Muscle of back (tissue), 13 donors: ENCODE measurements at places on chromosomes 2 and 18. TPM values are rescaled to one million over a fixed set of nuclear protein-coding genes. Genes with fewer than 3 reads are reported as not detected.

GRCh38 chr2:222034058-222034457 lies 264.7 kb downstream of the PAX3 start:
- DNase-seq = no peak

- no peak for DNase-seq
Observed at GRCh38 chr18:78240627-78241252, 738.9 kb upstream of the SALL3 start.

- no peak for DNase-seq
Observed at GRCh38 chr2:36697424-36698066, 1.0 kb downstream of the VIT start.

DNA sequence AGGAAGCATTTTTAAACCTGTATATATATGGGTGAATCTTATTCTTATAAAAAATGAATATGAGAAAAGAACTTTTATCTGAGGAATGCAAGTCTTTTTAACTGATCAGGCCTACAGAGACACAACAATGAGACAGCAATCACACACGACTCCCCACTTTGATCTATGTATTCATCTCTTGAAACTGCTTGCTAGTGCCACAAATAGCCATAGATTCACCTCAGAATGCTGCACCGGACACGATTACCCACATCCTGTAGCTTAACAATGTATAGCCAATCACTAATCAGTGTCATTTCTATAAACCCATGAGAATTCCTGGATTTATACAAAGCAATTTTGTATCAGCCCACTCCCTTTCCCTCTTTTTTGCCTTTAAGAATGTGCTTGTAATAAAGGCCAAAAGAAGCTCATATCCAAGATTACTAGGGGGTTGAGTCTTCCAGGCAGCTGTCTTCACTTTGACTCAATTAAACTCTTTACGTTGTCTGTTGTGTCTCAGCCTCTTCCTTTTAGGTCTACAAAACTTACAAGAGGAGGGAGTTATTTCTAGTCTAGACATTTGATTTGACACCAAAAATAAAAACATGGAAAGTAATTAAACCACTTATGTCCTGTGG lies 94.9 kb downstream of the MBD2 start:
- no peak for DNase-seq

DNA sequence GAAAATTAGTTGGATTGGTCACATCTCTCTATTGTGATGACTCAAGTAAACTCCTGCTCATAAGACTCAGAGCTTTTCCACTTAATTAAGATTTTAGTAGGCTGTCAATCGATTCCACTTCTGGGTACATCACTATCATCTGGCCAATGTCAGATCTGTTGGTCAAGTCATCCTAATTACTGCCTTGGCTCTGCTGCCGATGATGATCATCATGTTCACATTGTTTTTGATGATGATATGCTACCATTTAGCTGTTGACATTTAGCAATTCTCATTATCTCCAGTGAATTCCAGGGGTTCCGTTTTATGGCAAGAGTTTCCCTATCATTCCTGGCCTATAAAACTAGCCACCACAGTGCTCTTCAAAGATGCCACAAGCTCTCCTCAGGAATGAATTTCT lies 253.4 kb downstream of the IKZF2 start:
- no peak for DNase-seq

DNA sequence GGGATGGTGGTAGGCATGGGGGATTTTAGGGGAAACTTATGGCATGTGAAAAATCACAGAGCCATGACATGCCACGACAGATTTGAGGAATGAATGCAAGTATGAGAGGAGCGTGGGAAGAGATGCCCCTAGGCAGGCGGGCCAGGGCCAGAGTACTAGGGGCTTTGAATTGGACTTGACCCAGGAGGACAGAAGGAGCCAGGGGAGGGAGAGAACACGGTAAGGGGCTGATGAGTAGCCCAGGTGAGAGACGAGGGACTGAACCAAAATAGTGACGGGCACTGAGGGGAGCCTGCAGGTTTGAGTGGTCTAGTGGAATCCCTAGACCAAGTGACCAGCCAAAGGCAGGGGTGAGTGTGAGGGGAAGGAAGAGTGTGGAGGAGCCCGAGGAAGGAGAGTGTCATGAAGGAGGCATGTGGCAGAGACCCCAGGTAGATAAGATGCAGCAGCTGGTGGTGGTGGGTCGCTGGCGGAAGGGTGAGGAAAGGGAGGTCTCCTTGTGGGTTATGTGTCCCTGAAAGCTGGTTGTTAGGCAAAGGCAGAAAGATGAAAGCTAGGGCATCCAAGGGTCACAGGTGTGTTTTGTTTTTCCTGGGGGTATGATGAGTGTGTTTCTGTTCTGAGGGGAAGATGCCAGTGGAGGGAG lies 48.7 kb downstream of the ZBTB7C start:
- no peak for DNase-seq

DNA sequence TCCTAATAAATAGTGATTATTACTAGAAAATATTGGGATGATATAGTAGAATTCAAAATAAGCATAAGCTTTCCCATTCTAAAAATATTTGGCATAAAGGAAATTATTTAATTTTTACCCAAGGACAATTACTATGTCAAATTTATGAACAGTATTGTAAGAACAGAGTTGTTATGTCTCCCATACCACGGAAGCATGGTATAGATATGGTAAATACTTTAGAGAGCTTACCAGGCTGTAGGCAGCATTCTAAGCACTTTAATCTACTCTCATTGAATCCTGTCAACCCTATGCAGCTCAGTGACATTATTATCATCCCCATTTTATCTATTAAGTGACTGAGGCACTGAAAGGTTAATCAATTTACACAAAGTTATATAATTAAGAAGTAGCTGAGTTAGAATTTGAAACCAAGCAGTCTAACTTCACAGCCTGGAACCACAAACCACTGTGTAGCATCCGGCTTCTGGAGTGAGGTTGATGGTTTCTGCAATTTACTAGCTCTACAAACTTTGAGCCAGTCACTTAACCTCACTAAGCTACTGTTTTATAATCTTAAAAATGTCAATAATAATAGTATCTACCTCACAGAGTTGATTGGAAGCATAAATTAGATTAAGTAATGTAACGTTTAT lies 323.7 kb downstream of the ARHGAP15 start:
- DNase-seq = no peak

- DNase-seq = no peak
Observed at GRCh38 chr18:76502551-76502950, 7.5 kb upstream of the ZNF516 start.

- DNase-seq = no peak
Observed at GRCh38 chr2:40556739-40557138, 104.8 kb upstream of the SLC8A1 start.

DNA sequence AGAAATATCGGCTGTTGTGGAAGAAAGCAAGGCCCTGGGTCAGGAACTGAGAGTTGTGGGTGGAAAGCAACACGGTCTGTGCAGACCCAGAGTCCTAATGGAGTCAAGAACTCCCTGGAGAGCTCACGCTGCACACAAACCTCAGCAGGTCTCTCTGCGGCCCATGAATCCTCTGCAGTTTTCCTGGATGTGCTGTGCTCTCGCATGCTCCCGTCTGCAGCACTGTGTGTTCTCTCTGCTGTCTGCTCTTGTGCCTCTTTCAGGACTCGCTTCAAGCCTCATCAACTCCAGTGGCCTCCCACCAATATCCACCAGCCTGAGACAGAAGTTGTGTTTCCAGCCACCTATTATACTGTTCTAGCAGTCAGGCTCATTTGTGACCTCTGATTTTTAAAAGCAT lies 24.3 kb downstream of the RNU4ATAC start:
- DNase-seq = no peak

DNA sequence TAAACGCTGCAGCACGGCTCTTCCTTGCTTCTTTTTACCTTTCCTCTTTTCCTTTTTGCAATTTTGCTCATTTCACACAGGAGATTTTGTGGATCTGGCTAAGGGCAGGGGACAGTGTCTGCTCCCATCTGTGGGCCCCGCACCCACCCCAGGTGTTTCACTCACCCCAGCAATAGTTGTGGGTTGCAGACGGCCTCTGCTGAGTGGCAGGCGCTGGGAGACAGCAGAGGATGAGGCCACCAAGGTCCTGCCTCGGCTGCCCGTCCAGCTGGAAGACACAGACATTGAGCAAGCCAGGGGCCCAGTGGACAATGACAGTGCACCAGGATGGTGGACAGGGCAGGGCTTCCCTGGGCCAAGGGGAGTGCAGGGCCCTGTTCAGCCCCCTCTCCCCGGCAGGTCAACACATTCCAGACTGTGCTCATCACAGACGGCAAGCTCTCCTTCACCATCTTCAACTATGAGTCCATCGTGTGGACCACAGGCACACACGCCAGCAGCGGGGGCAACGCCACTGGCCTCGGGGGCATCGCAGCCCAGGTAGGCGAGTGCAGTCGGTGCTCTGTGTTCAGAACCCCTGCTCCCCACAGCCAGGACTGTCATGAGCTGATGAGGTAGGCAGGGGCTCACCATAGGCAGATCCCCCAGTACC lies 35.0 kb downstream of the SNED1 start:
- DNase-seq = no peak

DNA sequence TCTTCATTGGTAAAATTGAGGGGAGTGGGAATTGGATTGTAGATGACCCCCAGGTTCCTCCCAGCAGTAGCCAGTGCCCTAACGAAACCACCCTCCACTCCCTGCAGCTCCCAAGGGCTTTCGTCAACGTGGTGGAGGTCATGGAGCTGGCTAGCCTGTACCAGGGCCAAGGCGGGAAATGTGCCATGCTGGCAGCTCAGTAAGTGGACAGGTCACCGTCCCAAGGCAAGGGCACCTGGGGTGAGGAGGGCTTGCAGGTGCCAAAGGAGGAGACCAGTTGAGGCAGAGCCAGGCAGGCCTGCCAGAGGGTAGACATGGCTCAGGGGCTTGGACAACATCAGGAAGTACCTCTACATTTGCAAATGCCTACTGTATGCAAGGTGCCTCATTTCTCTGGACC lies 122.6 kb upstream of the PPP1CB start:
- DNase-seq = no peak

DNA sequence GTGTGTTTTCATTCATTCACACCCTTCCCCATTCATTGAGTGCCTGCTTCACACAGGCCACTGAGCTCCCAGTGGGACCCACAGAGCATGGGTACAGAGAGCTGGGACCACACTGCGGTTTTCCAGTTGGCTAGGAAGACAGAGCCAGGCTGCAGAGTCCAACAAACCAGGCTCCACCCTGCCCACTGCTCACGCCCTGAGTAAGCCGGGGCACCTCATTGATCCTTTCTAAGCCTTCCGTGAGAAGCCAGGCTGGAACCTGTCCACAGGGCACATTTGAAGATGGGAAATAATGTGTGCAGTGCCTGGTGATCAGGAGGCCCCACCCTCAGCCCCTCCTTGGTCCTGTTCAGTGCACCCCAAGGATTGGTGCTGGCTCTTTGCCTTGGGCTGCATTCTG lies 13.5 kb downstream of the KCNIP3 start:
- no peak for DNase-seq

- DNase-seq = no peak
Observed at GRCh38 chr2:16664809-16665747, 556 bp downstream of the CYRIA start.

DNA sequence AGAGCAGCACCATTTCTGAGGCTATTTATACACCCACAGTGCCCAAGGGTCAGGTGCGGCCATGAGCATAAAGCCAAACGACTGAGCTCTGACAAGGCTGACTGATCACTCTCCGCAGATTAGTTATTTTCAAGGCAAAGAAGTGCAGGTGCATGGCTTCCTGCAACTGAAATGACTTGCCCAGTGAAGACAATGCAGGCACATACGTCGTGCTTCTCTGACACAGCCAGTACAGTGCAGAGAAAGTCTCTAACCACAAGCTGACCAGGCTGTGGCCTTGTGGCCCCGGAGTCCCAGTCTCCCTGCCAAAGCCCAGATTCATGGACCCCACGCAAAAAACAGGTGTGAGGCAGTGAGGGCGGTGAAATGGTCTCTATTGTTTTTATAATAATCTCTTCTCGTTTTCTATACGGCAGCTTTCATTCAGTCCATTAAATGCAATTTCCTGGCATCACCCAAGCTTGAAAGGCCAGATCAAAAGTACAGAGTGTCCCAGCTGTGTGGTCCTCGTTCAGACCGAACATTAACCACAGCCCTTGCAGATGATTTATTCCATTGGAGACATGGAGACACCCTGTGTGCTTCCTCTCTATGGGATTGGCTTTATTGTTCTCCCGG lies 447.0 kb upstream of the ID2 start:
- no peak for DNase-seq

DNA sequence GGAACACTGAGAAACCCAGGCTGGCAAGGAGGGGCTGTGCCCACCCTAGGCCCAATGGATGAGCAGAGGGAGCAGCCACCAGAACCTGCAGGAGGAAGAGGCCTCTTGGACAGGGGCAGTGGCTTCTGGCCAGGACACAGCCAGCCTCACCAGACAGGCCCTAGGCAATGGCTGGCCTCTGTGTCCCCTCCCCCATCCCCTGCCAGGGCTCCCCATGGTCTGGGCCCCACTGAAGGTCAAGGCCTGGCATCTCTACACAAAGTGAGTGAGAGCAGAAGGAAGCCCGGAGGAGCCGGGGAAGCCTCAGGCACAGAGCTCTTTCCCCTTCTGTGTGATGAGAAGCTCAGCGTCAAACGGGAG lies 6.3 kb downstream of the PRLH start:
- DNase-seq = no peak

- no peak for DNase-seq
Observed at GRCh38 chr2:241850544-241851324, 8.0 kb downstream of the PDCD1 start.

- DNase-seq = peak; percentile 43
Observed at GRCh38 chr2:33607905-33608304, 8.8 kb upstream of the FAM98A start.

DNA sequence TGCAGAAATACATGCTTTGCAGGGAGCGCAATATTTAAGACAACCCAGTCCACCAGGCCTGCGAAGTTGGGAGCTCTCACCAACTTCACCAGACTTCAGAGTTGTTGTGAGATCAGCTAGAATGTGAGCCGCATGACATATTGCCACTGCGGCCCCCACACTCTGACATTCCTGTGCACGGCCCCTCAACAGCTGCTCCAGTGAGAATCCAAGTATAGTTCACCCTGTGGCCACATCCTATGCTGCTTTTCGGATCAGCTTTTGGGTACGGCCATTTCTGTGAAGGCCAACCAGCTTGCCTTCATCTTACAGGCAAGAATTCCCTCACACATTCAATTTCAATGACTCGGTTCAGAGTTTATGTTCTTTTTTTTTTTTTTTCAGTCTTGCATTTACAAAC lies 177.8 kb downstream of the SOX11 start:
- DNase-seq = peak; percentile 42

- DNase-seq = no peak
Observed at GRCh38 chr2:8380026-8380425, 301.8 kb upstream of the ID2 start.

DNA sequence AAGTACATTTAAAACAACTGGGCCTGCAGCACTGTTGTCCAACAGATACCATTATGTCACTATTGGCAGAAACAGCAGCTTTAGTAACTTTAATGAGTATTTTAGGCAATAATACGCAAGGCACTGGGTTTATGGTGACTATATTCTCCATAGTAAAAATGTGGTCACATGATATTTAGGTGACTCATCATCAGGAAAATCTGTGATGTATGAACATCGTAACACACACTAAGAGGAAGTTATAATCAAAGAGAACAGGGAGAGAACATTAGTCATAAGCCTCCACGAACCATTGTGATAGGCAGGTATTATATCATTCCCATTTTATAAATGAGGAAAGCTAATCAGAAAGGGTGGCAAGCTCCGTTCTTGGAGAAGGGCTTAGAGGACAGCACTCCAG lies 36.9 kb downstream of the RAPH1 start:
- peak; percentile 42 for DNase-seq

The RBM45 gene
- 9.4 TPM for polyA plus RNA-seq

The ACOXL gene
- polyA plus RNA-seq = 0.15 TPM

The TMEM163 gene
- polyA plus RNA-seq = 1.4 TPM

The ACADL gene
- polyA plus RNA-seq = 9.7 TPM

The SKOR2 gene
- polyA plus RNA-seq = not detected

The SH2D6 gene
- 0.27 TPM for polyA plus RNA-seq

The HMSD gene
- not detected for polyA plus RNA-seq

The ZC3H6 gene
- 3.2 TPM for polyA plus RNA-seq
